Cortex of kidney (tissue), 1 donor: ENCODE measurements at places on chromosomes 6 and 20.

GRCh38 chr20:51727872-51728271, 40.3 kb downstream of the ATP9A start:
- DNase-seq: no peak

DNA sequence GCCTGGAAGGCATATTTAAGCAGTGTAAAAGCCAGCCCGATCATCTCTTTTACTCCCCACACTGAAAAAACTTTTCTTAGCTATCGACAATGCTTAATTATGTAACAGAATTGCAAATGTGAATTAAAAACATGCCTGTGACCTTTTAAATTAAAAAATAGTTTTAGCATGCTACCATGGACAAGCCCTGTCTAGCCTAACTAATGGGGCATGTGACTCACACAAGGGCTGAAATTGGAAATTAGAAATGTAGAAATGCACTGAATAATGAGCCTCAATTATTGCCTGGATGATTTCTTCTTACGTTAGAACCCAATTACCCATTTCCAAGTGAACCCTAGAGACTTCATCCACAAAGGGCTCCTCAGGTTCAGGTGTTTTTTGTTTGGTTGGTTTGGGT, 82.7 kb downstream of the SIM1 start:
- no peak for DNase-seq

GRCh38 chr6:146543211-146543939, at the start of gene RAB32:
Gene RAB32, plus strand, starts transcription at chr6:146543833. Its CDS starts 39 bp downstream, at chr6:146543872.
- peak; percentile 67 for DNase-seq

DNA sequence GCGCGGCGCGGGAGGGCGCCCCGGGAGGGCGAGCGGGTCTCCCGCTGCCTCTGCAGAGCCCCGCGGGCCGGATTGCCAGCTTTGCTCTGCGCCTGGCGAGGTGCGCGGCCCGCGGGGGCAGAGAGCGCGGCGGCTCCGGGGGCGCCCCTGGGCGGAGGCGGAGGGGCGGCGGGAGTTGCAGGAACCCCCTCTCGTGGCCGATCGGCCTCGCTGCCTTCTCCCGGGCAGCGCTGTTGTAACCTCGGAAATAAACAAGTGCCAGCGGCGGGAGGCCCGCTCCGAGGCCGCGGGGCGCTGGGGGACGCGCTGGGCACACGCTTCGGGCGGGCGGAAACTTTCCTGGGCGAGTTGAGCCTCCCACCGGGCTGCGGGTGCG, 1.2 kb downstream of the CDH4 start:
- DNase-seq: no peak

- no peak for DNase-seq
These were observed 132.2 kb upstream of the RREB1 start for GRCh38 chr6:6975459-6976111.

DNA sequence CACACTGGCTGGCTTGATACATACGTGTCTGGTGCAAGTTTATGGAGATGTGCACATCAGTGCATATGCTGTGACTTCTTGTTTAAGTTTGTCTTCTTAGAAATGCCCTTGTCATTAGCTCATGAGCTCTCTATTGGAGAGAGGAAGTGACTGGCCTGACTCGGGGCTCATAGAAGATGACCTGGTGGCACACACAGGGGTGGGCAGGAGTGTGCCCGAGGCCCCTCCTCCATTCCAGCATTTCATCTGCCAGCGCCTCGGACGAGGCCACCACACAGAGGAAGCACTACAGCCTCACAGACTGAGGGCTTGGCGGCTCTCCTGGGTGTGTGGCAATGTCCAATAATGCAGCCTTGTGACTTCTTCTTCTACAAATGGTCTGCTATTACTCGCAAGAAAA, 109.7 kb downstream of the FAM120B start:
- no peak for DNase-seq
